Activated T-helper 2 cell treated with anti-CD3 and anti-CD28 coated beads, Interferon-gamma antibody, Interleukin-2, Interleukin-4, amounts not matched to agents 10 μg/mL and 5 μg/mL and 100 μg/mL, durations not matched to agents 14 hours and 24 hours and 36 hours (primary cell): ENCODE measurements at places on chromosomes 11 and 22.

DNA sequence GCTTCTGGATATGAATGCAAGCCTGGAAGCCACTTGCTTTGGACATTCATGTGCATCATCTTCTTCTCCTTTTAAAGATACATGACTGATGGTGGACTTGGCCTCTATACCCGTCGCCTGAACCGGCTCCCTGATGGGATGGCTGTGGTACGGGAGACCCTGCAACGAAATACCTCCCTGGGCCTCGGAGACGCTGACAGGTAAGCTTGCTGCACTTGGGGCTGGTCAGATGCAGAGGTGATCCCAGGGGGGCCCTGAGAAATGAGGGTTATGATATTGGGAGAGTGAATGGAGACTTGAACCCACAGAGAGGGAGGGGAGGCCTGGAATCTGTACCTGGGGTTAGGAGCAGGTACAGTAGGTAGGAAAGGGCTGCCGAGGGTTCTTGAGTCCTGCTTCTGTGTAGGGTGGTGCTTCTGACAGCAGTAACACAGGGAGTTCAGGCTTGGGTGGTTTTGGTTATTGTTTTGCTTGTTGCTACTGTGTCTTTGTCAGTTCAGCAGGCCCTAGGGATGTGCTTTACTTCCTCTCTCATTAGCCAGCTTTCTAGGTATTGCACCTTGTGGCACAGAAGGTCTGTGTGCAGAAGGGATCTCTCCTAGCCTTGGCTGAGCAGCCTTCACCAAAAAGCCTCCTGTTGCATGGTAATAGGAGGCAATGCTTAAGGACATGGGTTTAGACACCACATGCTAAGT is 176.1 kb downstream of the DBX1 start:
- DNase-seq, result no peak
- no peak overlapping the region for H3K27ac ChIP-seq
- H3K27me3 ChIP-seq, result peaks cover 2% of the 10 kb centered on the region
- H3K4me1 ChIP-seq, result peaks cover 2% of the 10 kb centered on the region

DNA sequence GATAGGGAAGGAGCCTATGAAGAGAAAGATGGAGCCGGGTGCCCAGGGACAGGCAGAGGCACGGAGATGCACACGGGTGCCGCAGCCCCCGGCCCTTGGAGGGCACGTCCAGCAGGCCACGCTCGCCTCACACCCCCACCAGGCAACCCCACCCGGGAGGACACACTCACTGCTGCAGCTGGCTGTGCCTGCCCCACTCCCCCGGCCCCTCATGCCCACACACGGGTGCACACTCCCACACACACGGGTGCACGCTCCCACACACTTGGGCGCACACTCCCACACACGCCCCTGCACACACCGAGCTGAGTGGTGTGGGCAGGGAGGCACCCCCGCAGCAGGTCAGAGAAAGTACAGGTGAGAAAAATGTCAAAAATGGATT is 1.1 kb downstream of the MOB2 start:
- H3K27me3 ChIP-seq, result no peaks in the 10 kb centered on the region
- no peak overlapping the region for H3K27ac ChIP-seq
- no peak for DNase-seq
- no peak overlapping the region for H3K4me3 ChIP-seq
- H3K4me1 ChIP-seq, result no peaks in the 10 kb centered on the region

- H3K36me3 ChIP-seq, result peaks cover 6% of the 10 kb centered on the region
- peaks cover 25% of the 10 kb centered on the region for H3K4me1 ChIP-seq
- H3K27ac ChIP-seq, result peak within 1 kb of the TSS; percentile 3
- DNase-seq, result no peak
- H3K4me3 ChIP-seq, result peak within 1 kb of the TSS; percentile 68
Measured at GRCh38 chr22:39244496-39245129, at the start of gene PDGFB. TSS of gene PDGFB (minus strand) at chr22:39244982. CDS start at chr22:39243963, 1,019 bp downstream.

- no peak for DNase-seq
- H3K27ac ChIP-seq, result peak overlapping the region; percentile 75
- H3K4me3 ChIP-seq, result no peak overlapping the region
- no peaks in the 10 kb centered on the region for H3K27me3 ChIP-seq
Measured at GRCh38 chr22:20781272-20781990, 7.5 kb downstream of the SERPIND1 start.

- no peak within 1 kb of the TSS for H3K27ac ChIP-seq
- no peak within 1 kb of the TSS for H3K4me3 ChIP-seq
- DNase-seq, result no peak
- no peaks in the 10 kb centered on the region for H3K36me3 ChIP-seq
Measured at GRCh38 chr11:68010090-68011041, at the start of gene ALDH3B1. TSS of gene ALDH3B1 (plus strand) at chr11:68010327. CDS start at chr11:68015298, 4,971 bp downstream.

DNA sequence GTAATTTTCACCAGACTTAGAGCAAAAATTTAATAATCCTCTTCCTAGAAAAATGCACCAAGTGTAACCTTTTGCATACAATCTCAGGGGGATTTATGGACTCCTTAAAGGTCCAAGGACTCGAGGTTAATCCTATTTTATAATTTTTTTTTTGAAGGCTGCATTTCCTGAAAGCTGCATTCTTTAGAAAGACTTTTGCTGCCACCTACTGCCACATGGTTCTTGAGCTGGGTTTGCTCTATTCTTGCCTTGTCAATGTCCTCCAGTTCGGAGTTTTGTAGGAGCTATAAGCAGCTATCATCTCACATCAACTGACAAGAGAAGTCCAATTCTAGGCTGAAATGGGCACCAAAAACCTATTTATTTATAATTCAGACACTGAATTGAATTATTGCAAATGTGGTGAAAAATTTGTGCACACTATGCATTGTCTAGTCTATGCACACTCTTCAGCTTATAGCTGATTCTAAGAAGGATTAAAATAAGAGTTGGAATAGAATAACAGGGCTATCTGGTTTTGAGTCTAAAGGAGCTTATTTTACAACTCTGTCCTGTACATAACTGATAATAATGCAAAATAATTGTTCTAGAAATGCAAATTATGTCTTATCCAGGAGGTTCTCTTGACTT is 31.3 kb downstream of the TRAF6 start:
- DNase-seq, result no peak
- H3K27me3 ChIP-seq, result peaks cover 4% of the 10 kb centered on the region
- H3K4me1 ChIP-seq, result peaks cover 9% of the 10 kb centered on the region
- no peak overlapping the region for H3K4me3 ChIP-seq
- H3K36me3 ChIP-seq, result peaks cover 6% of the 10 kb centered on the region

GRCh38 chr11:15923183-15923582 is 433.2 kb downstream of the SOX6 start:
- H3K27me3 ChIP-seq, result no peaks in the 10 kb centered on the region
- H3K4me1 ChIP-seq, result no peaks in the 10 kb centered on the region
- H3K4me3 ChIP-seq, result no peak overlapping the region
- H3K36me3 ChIP-seq, result no peaks in the 10 kb centered on the region

DNA sequence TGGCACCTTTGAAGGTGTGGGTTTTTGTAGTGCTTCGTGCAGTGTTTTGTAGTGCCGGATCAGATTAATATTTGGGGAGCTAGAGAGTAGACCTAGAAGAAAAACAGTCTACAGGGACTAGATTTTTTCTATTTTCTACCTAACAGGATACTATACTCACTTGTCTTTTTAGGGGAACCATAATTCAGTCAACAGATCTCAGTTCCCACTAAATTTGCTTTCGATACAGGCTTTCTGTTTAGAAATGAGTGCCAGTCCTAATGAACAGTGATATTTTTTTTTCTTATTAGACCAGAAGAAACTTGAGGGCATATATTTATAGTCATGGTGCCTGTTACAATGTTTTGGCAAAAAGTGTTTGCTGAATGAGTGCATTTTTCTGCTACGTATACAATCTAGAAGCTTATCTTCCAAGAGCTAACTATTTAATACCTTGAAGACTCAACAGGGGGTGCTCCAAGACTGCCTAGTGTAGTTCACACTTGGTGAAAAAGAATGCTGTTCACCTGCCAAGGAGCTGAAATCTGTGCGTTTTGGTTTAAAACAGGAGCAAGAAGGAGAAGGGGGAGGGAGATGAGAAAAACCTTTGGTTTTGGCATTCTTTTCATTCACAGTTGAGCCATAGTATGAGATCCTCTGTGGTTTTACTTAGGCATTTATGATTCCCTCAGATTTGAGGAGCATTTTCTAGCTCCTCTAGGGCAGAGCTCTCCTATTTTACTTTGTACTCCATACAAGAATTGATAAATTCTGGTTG is 44.9 kb upstream of the VSTM5 start:
- H3K4me1 ChIP-seq, result no peaks in the 10 kb centered on the region
- no peak overlapping the region for H3K4me3 ChIP-seq

DNA sequence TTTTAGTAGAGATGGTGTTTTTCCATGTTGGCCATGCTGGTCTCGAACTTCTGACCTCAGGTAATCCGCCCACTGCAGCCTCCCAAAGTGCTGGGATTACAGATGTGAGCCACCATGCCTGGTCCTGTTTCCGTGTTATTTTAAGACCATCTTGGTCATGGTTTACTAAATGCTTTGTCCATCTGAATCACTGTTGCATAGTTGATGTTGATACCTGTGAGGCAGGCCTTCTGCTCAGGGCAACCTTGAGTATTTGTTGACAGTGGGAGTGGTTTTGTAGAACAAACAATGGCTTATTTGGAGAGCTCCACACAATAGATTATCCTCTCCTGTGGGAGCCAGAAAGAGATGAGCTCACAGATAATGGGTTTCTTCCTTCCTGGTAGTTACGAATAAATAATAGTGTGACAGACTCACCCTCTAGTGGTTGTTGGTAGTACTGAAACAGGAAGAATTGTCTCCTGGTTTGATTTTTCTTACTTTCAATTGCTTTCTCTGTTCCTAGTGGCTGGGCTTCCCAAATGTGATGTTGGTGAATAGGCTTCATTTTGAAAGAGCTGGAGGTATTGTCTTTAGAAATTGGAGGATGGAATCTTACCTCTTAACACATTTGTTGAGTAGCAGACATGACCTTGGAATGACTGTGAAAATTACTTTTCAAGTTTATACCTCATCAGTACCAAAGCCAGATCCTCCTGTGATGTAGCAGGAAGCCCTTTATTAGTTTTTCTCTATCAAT is 39.0 kb downstream of the CTNND1 start:
- peaks cover 29% of the 10 kb centered on the region for H3K4me1 ChIP-seq
- peak overlapping the region; percentile 53 for H3K27ac ChIP-seq
- peaks cover 21% of the 10 kb centered on the region for H3K36me3 ChIP-seq
- H3K4me3 ChIP-seq, result no peak overlapping the region
- no peaks in the 10 kb centered on the region for H3K27me3 ChIP-seq

DNA sequence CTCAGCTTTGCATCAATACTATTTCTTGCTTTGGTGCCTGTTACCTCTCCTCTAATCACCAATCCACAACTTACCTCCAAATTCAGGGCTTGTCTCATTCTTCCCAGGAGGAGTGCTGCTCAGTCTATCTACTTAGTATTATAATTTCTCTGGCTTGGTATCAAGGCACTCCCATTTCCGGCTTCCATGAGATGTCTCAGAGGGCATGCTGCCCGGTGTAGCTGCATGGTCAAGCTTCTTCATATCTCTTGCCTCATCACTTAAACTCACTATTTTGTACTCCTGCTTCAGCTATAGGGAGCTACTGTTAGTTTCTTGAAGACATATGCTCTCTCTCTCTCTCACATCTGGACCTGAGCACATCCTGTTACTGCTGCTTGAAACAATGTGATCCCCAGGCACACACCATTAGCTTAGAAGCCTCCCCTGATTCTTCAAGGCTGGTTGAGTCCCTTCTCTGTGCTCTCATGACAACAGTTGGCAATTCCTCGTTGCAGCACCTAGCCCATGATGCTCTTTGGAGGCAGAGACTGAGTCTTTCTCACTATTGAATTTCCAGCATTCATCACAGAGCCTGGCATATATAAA is 182.8 kb upstream of the SYN3 start:
- H3K27ac ChIP-seq, result no peak overlapping the region
- H3K4me1 ChIP-seq, result no peaks in the 10 kb centered on the region
- H3K27me3 ChIP-seq, result no peaks in the 10 kb centered on the region
- H3K36me3 ChIP-seq, result no peaks in the 10 kb centered on the region
- DNase-seq, result no peak

- peak within 1 kb of the TSS; percentile 94 for H3K27ac ChIP-seq
- DNase-seq, result peak; percentile 98
- H3K36me3 ChIP-seq, result peaks cover 56% of the 10 kb centered on the region
- H3K27me3 ChIP-seq, result no peaks in the 10 kb centered on the region
- peaks cover 37% of the 10 kb centered on the region for H3K4me1 ChIP-seq
Measured at GRCh38 chr22:41621099-41621910, at the start of gene XRCC6. TSS of gene XRCC6 (plus strand) at chr22:41621295. CDS start at chr22:41622005, 710 bp downstream.

GRCh38 chr11:116525961-116526495 is 246.8 kb downstream of the BUD13 start:
- H3K4me3 ChIP-seq, result no peak overlapping the region
- no peak for DNase-seq
- H3K4me1 ChIP-seq, result no peaks in the 10 kb centered on the region
- H3K27me3 ChIP-seq, result peaks cover 9% of the 10 kb centered on the region
- H3K27ac ChIP-seq, result no peak overlapping the region

GRCh38 chr22:28574159-28574788 is 105.4 kb downstream of the TTC28 start:
- H3K27ac ChIP-seq, result no peak overlapping the region
- H3K4me3 ChIP-seq, result no peak overlapping the region
- H3K4me1 ChIP-seq, result no peaks in the 10 kb centered on the region
- no peak for DNase-seq
- H3K27me3 ChIP-seq, result peaks cover 50% of the 10 kb centered on the region

- H3K27ac ChIP-seq, result peak overlapping the region; percentile 61
- H3K4me3 ChIP-seq, result no peak overlapping the region
- H3K27me3 ChIP-seq, result no peaks in the 10 kb centered on the region
- peaks cover 35% of the 10 kb centered on the region for H3K36me3 ChIP-seq
- no peak for DNase-seq
Measured at GRCh38 chr11:72075109-72075508, 5.2 kb downstream of the NUMA1 start.

GRCh38 chr22:43846966-43847365 is 15.3 kb downstream of the SULT4A1 start:
- no peak overlapping the region for H3K4me3 ChIP-seq
- H3K27me3 ChIP-seq, result no peaks in the 10 kb centered on the region
- no peaks in the 10 kb centered on the region for H3K36me3 ChIP-seq
- no peak overlapping the region for H3K27ac ChIP-seq
- no peaks in the 10 kb centered on the region for H3K4me1 ChIP-seq

DNA sequence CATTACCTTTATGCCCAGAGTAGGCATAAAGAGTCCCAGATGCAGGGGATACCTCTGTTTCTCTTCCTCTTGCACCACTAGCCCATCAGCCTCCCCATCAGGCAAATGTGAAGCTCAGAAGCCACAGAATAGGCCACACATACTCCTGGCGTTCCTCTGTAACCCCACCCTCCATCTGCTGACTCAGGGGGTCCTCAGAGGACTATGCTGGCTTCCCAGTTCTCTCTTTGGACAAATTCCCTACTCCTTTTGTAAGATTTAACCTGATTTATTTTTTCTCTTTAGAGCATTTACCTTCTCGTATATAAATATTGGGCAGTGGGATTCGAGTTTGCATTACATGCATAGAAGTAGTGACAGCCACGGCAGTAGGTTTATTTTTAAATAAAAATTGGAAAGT is 262.3 kb upstream of the CADM1 start:
- no peak overlapping the region for H3K4me3 ChIP-seq
- no peak for DNase-seq
- H3K4me1 ChIP-seq, result no peaks in the 10 kb centered on the region

- no peak for DNase-seq
- H3K4me1 ChIP-seq, result no peaks in the 10 kb centered on the region
- no peaks in the 10 kb centered on the region for H3K27me3 ChIP-seq
- H3K27ac ChIP-seq, result no peak overlapping the region
- H3K36me3 ChIP-seq, result no peaks in the 10 kb centered on the region
Measured at GRCh38 chr11:105986554-105986953, 35.5 kb downstream of the MSANTD4 start.
